ENCODE measurements at places on chromosomes 4 and X.

DNA sequence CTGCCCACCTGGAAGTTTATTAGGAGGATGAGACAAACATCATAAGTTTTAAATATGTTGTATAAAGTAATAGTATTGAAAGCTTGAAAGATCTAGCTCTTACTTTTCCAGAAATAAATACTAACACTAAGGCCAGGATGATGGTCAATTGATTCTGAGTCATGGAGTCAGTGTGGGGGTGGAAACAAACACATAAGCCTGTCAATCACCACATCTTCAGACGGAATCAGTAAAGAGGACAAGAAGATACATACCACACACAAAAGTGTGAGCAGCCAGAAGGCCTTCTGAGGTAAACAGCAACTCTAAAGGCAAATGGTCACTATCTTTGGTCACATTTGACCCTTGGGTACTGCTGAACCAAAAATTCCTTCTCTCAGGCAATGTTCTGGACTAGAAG is 365.0 kb upstream of the RASGEF1B start:
- no peak for DNase-seq

GRCh38 chr4:184599492-184600135 is 49.6 kb downstream of the CASP3 start:
- DNase-seq, result no peak

GRCh38 chrX:21989384-21989783 is 42.7 kb upstream of the PHEX start:
- DNase-seq, result no peak

DNA sequence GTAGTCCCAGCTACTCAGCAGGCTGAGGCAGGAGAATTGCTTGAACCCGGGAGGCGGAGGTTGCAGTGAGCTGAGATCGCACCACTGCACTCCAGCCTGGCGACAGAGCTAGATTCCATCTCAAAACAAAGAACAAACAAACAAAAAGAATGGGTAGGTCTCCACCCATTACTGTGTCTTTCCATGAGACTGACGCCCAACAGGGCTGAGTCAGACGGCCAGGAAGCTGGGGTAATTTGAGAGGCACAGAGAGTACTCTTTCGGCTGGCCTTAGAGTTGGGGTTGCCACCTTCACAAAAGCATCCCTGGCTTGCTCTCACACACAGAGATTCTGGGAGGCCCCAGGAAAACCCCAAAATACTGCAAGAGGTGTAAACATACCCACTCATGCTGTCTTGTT is 72.0 kb upstream of the DHRSX start:
- DNase-seq, result no peak

DNA sequence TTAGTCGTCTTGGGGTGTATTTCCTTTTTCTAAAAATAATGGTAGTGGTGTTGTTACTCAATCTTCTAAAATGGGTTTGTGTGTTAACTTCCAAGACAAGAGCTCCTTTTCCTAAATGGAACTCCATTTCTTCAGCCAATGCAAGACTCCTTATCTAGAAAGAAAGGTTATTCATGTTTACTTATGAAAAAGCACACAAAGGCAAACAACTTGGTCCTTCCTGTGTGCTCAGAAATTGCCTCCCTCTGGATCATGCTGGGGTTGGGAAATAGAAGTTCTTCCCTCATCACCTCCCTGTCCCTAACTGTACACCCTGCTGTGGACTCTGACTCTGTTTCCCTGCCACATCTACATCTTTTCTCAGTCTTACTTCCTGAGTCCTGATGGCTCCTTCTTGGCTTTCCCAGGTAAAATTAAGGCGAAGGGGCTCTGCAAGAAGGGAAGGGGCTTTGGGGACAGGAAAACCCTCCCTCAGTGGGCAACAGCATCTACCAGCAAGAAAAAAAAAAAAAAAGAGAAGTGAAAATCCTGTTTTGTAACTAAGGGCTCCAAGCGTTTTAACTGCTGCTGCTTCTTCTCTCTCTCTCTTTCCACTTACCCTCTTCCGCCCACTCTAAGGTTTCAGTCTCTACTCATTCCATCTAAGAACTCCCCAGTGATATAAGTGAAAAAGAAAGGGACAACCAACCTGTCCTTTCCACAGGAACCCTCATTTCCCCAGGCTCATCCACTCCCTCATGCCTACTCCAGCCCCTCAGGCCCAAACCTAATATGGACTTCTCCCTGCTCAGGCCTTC is 19.8 kb upstream of the TASL start:
- no peak for DNase-seq

DNA sequence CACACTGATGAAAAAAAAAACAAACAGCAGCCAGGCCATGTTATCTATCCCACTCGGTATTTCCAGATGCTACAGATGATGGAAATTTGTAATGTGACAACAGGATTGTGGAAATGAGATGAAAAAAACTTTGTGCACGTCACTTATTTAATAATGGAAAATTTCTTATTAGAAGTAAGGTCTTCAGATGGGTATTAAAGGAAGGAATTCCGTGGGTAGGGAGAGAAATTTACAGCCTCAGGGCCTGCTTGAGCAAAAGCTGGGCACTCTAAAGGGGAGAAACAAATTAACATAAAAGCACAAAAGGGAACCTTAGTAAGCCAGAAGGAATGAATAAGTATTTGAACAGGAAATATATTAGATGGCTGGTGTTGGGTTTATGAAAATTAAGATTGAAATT is 4.2 kb upstream of the PKD2 start:
- no peak for DNase-seq

GRCh38 chrX:43870011-43870410 is 12.2 kb downstream of the MAOB start:
- no peak for DNase-seq

DNA sequence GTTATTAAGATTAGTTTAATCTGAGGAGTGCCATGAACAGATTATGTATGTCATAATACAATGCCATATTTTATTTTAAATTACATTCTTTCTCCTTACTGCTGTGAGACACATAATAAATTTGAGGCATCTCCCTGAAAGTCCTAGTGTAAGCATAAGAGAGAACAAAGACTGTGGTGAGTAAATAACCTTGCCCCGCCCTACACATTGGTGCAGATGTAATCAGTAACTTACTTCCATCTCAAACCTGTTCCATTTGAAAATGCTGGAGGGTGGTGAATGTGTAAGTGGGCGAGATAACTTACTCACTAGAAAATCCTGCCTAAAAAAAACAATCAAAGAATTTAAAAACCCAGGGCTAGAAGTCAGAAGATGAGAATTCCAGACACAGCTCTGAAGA is 338.1 kb upstream of the SLIT2 start:
- no peak for DNase-seq

- DNase-seq, result no peak
Measured at GRCh38 chr4:59068722-59069418, 1958.7 kb upstream of the IGFBP7 start.

DNA sequence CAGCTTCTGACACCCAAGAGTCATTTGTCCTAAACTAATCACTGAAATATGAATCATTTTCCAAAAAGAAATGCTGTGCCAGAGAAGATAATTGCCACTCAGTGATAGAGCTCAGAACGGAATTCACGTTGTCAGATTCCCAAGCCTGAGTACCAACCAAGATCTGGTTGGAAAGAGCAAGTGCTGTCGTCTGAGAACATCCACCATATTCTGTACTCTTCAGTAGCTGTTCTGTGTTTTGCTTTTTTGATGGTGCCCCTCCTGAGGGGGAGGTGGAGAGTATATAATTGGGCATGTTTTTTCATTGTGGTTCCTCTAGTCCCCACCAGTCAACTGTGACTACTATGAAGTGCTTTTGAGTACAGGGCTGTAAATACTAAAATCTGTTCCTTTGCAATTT is 13.2 kb downstream of the RUFY3 start:
- no peak for DNase-seq

- DNase-seq, result no peak
Measured at GRCh38 chr4:101290654-101291053, 56.7 kb downstream of the PPP3CA start.

- no peak for DNase-seq
Measured at GRCh38 chrX:64975491-64975890, 759 bp downstream of the ZC4H2 start.

DNA sequence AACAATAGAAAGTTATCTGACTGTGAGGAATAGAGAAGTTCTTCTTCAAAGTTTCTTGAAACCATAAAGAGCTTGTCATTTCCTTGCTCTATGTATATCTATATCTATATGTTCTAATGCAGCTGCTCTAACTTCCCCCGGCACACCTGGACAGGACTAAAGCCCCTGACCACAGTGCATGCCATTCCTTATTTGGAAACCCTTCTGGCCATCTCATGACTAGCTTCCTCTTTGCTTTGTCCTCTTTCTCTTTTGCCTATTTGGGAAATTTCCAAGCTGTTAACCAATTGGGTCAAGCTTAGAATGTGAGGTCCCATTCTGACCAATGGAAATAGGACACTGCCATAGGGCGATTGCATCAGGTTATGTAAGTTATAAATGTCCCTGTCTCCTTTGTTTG is 1481.1 kb downstream of the STIM2 start:
- DNase-seq, result no peak

GRCh38 chrX:2989565-2989964 is 16.8 kb upstream of the ARSH start:
- DNase-seq, result no peak
